ENCODE measurements at places on chromosomes 4 and X.

GRCh38 chr4:146342600-146343192 lies 128.4 kb downstream of the REELD1 start:
- DNase-seq = no peak

- DNase-seq = no peak
Observed at GRCh38 chrX:145003443-145003842, 243.9 kb upstream of the SPANXN1 start.

DNA sequence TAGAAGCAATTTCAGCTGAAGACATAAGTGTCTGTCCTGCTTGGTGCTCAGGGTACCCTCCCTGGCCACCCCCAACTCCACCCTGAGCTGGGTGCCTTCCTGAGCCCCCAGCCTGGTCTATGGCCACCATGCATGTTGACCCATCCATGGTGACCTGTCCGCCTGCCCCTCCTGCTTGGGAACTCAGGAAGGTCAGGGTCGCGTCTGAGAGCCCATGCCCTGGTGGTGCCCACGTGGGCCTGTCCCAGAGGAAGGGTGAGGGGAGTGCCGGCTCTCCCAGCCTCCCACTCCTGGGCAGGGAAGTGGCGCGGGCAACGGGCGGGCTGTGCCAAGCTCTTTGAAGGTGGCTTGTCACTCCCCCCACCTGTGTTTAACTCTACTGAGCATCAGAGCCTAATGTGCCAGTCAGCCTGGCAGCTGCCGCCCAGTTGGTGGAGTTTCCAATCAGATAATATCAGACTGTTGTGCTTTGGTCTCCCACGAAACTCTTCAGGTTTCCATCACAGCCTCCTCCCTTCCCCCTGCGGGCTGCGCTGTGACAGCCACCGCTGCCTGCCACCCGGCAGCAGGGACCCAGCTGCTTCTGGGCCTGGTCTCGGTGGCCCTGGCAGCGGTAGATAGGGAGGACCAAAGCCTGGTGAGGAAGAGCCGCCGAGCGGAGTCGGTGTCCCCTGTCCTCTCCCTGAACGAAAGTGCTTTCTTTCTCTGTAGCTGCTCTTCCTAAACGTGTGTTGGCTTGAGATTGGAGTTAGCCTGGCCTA lies 4.8 kb downstream of the SH3BP2 start:
- DNase-seq = peak; percentile 35

DNA sequence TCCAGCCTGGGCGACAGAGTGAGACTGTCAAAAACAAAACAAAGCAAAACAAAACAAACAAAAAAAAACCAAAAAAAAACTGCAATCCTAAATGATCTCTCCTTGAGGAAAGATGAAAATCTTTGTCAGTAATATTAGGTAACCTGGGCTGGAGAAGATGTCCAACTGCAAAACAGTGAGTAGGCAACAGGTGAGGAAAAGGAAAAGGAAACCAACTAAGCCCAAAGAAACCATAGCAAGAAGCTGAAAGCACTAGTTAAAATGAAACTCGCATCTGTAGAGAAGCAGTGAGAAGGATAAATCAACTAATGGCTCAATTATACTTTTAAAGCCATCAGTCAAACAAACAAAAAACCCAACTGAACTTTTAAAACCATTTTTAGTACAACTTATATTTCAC lies 54.2 kb downstream of the ENOX2 start:
- DNase-seq = no peak

GRCh38 chrX:10972706-10973105 lies 138.4 kb upstream of the HCCS start:
- no peak for DNase-seq

DNA sequence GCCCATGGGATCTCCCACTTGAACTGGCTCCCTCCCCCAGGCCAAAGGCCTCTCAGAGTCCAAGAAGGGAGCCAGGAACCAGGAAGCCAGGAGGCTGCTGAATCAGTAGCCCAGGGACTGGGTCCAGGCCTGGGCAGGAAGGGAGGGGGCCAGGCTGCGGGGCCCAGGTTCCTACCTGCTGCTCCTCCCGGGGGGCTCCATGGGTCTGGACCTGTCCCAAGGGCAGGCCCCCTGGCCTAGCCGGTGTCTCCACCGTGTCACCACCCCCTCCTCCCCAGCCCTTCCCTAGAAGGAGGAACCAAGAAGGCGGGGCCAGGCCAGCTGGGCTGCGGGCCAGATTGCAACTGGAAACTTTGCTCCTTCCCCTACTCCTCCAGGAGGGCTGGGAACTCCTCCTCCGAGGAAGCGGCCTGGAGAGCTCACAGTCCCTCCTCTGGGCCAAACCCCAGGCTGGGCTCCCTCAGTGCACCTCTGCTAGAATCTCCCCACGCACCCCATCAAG lies at the start of gene IQSEC2:
IQSEC2 (minus strand) TSS at position 264 of the 502 bp plus-strand sequence.
- no peak for DNase-seq

GRCh38 chrX:14194711-14195110 lies 165.0 kb upstream of the GEMIN8 start:
- no peak for DNase-seq

- DNase-seq = no peak
Observed at GRCh38 chrX:18002791-18003190, 141.7 kb upstream of the RAI2 start.

GRCh38 chrX:20739038-20739745 lies 472.5 kb upstream of the RPS6KA3 start:
- no peak for DNase-seq

GRCh38 chr4:92455951-92456350 lies 152.2 kb downstream of the GRID2 start:
- DNase-seq = no peak

DNA sequence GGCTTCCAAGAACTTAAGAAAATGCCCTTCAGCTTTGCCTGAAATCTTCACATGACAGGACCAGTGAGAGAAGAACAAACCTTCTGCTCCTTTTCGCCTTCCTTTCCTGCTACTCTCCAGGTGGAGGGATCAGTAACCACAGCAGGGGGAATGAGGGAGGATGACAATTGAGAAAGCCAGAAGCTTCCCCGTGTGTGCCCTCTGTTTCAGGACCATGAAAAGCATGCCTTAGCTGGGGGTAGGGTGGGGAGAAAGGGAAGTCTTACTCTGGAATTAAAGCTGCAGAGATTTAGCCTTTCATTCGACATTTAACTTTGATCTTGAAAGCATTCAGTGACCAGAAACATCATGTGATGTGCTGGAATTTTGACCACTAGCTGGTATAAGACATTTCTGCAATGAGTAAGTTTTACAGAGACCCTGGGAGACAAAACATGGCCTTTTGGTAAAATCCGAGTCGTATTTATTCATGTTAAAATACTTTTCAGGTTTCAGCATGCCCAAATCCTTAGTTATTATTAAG lies 10.6 kb upstream of the PUDP start:
- DNase-seq = no peak

DNA sequence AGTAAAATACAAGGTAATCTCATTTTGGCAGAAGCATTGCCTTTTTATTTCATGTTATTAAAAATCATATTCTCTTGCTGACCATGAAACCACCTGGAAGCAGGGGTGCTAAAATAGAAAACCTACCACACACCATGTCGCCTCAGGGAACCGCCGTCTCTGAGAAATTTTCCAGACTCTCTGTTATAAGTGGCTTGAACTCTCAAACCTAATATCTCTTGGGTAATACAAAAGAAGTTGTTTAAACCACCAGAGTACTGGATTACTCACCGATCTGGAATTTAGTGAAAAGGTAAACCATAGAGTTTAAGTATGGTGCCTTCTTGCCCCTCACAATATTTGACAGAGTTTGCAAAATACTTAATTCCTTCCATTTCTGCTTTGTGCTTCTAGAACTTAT lies 27.7 kb downstream of the ENPP6 start:
- DNase-seq = no peak

DNA sequence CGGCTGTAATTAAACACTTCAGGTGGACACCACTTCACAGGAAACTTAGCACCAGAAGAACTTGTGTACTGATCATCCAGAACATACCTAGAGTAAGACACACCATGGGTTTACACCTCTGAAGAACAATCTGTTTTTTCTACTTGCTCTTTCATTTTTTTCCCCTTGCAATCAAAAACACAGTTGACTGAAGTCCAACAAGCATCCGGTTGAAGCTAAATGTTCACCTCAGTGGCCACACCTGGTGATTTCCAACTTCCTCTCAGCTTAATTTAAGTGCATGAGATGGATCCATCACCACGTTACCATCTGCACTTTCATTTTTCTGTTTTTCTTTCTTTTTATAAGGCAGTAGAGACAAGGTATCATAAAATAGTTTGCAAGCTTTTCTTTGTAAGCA lies 4.9 kb upstream of the TXK start:
- no peak for DNase-seq

GRCh38 chrX:64389489-64389888 lies 5.8 kb downstream of the MTMR8 start:
- DNase-seq = no peak

GRCh38 chr4:8920969-8921368 lies 49.3 kb upstream of the HMX1 start:
- DNase-seq = no peak

DNA sequence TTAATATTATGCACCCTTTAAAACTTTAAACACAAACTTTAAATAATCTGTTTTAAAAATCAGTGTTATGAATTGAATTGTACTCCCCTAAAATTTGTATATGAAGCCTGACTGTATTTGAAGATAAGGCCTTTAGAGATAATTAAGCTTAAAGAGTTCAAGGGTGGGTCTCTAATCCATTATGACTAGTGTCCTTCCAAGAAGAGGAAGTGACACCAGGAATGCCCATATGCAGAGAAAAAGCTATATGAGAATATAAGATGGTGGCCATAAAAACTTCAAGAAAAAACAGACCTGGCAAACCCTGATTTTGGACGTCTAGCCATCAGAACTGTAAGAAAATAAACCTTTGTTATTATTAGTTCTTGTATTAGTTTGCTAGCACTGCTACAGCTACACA lies 29.0 kb downstream of the UGT2A2 start:
- DNase-seq = no peak

GRCh38 chr4:133484287-133484686 lies 335.2 kb downstream of the PCDH10 start:
- no peak for DNase-seq

GRCh38 chr4:71217688-71218087 lies 121.1 kb upstream of the SLC4A4 start:
- DNase-seq = no peak

- DNase-seq = no peak
Observed at GRCh38 chrX:115030625-115031024, 13.2 kb upstream of the IL13RA2 start.

GRCh38 chr4:955161-955921 lies 18.0 kb downstream of the DGKQ start:
- no peak for DNase-seq

DNA sequence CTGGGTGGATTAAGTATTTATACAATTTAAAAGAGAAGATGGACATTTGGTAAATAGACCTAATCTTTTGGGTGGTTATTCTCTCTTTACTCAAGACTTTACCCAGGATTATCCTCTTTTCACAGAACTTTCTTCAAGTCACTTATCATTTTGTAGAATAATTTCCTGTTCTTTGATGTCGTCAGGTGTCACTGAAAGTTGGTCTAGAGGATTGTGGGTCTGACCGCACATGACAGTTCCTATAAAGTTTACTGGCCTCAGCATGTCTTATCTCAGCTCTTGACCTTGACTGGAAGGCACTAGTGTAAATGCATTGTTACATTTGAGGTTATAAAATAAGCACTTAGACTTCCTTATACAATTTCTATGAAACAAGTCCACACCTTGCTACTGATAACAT lies 139.9 kb upstream of the SLC4A4 start:
- DNase-seq = no peak

DNA sequence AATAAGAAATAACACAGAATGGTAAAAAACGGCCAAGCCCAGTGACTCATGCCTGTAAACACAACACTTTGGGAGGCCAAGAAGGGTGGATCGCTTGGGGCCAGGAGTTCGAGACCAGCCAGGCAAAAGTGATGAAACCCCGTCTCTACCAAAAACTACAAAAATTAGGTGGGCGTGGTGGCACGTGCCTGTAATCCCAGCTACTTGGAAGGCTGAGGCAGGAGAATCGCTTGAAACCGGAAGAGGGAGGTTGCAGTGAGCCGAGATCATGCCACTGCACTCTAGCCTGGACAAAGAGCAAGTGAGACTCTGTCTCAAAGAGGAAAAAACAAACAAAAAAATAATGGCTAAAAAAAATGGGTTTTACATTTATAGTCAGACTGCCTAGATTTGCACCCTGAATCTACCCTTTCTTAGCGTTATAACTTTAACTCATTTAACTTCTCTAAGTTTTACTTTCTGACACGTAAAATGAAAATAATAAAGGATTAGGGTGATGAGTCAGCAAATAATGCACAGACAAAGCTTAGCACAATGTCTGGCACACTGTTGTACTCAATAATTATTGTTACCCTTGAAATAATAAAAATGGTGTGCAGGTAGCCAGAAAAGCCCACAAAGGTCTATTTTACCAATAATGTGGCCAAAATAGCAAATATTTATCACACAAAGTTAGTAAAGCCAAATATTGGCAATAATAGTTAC lies 55.0 kb downstream of the ATP11C start:
- no peak for DNase-seq

GRCh38 chr4:156901871-156902270 lies 69.7 kb downstream of the PDGFC start:
- DNase-seq = no peak

DNA sequence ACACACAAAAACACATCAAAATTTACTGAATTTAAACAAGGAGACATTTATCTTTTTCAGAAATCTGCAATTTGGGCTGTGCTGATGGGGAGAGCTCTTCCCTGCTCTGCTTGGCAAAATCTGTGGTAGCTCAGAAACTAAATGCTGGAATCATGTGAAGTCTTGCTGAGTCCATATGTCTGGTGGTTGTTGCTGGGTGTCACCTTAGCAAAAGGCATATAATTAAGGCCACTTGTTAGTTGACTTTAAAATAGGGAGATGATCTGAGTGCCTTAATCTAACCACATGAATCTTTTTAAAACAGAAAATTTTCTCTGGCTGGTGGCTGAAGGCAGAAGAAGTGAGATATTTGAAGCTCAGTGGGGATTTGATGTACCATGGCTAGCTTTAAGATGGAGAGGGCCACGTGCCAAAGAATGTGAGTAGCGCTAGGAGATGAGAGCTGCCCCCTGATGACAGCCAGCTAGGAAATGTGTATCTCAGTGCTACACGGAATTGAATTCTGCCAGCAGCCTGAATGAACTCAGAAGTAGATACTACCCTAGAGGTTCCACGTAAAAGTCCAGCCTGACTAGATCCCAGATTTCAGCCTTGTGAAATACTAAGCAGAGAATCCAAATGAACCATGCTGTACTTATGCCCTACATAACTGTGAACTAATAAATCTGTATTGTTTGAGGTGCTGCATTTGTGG lies 7.6 kb upstream of the GUF1 start:
- DNase-seq = no peak

DNA sequence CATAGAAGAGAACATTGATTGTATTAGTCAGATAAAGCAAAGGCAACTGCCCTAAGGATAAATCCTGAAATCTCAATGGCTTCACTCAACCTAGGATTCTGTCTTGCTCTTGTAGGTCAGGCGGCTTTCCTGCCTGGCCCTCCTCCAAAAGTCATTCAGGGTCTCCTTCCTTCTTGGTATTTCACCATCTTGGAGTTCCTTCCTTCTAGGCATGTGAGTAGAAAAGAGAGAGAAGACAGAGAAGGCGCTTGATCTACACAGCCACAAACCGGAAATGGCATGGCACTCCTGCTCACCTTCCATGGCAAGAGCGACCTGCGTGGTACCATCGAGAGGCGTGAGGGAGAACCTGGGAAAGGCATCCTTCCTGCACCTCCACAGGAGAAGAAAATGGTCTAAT lies 45.3 kb upstream of the HELT start:
- DNase-seq = no peak

GRCh38 chr4:48493452-48494100 lies 3.5 kb downstream of the ZAR1 start:
- DNase-seq = no peak

Measured in activated B cell treated with CpG ODN at 0.5 μM for 24 hours (primary cell).